ENCODE measurements at places on chromosomes 3 and 15.

- DNase-seq, result peak; percentile 88
These were observed at the start of gene ABTB1 for GRCh38 chr3:127672429-127673190. TSS of gene ABTB1 (plus strand) at chr3:127672952. CDS start at chr3:127673026, 74 bp downstream.

- no peak for DNase-seq
These were observed 406.9 kb downstream of the TIGIT start for GRCh38 chr3:114700637-114701234.

DNA sequence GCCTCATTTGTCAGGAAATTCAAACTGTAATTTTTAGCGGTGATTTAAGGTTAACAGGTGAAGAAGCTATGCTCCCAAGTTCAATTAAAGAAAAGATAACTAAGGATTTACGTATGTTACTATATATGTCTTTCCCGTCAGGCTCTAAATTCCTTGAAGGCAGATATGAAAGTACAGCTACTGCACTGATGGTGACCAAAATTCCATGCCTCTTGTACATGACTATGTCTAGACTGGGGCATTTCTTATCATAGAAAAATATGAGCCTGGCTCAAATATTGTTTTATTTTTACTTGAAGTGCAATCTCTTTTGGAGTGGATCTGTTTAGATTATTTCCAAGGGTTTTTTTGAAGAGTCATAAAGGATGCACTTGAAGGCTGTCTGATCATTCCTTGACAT is 647.1 kb upstream of the KCNMB2 start:
- no peak for DNase-seq

GRCh38 chr3:165464736-165465135 is 268.6 kb upstream of the SLITRK3 start:
- DNase-seq, result no peak

DNA sequence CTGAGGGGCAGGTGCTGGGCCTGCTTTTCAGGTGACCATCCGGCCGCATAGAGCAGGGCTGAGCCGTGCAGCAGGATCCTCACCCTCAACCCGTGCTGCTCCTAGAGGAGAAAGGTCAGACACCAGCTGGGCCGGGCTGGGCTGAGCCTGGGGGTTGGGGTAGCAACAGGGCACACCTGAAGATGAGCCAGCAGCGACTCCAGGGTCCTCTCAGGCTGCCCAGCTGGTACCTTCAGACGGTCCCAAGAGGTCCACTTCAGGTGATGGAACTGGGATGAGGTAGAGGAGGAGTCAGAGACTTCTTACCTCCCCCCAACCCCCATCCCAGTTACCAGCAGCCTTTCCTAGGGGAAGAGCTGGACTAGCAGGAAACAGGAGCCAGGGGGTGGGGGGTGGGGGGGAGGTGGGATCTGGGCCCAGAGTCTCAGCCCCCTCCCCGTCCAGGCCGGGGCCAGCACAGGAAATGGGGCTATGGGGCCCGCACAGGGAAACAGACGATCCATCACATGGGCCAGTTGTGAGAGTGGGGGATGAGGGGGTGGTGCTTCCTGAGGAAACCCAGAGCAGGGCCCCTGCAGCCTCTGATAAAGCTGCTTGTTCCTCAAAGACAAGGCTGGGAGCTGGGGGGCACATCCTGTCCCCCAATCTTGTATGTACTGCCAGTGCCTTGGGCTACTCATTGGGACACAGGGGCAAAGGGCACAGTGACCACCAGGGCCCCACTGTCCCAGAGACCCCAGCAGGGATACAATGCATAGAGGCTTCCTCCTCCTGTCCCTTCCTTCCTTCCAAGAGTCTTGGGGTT is 3.0 kb downstream of the INKA1 start:
- DNase-seq, result peak; percentile 90

- DNase-seq, result no peak
These were observed 29.6 kb downstream of the SFMBT1 start for GRCh38 chr3:53016236-53016635.

DNA sequence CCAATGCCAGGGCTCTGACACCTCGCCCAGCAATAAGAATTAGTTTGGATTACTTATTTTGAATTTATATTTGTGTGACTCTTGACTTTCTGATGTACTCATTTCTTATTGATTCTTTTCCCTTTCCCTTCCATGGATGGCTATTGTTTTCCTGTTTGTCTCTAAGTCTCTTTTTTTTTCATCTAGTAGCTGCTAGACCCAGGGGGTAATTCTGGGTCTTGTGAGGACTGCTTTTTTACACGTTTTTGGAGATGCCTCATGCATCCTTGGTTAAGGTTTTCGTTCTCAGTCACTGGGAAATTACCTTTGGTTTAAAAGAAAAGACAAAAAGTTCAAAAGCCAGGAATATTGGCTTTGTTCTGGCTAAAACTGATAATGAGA is 70.2 kb upstream of the STRIT1 start:
- DNase-seq, result no peak

DNA sequence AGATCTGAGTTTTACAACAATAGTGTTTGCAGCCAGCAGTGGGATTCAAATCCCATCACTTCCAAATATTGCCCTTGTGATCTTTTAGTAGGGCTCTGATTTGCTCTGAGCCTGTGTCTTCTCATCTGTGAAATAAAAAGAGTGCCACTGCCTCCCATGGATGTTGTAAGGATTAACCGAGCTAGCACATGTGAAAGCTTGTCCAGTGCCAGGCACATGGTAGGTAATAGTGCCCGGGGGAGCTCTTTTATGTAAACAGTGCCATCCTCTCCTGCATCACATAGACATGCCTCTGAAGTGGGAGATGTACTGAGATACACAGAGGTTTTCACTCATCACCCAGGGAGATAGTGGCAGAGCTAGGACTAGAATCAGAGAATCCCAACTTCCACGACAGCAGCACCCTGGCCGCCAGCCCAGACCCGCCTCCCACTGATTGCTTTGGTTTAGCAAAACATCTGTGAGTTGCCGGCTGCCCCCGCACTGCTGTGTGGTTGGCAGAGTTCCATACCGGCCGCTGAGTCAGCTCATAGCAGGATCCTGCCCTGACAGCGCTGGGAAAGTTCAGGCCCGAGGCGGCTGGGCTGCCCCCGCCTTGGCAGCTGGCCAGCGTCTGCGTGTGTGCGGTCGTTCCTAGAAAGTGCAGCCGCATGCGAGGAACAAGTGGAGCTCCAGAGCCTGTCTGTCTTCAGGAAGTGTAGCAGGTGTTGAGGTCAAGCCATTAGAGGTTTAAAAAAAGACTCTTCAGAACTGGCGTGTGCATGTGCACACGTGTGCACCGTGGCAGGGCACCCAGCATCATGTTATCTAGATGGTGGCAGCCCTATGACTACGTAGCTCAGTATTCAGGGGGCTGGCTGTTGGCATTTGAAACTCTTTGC is 5.0 kb downstream of the ARID3B start:
- DNase-seq, result peak; percentile 97

DNA sequence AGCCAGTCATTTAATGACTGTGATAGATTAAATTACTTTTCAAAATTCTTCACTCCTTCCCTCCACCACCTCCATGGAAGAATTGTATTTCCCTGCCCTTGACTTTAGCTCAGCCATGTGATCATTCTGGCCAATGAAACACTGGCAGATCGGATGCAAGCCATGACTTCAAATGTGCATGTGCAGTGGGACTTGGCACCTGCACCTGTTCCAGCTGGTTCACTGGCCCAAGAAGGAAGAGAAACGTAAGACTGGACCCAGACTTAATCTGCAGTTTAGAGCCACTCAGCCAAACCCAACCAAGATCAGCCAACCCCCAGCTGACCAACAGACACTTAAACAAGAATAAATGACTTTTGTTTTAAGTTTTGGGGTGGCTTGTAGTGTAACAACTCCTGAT is 11.8 kb downstream of the DPH3 start:
- no peak for DNase-seq

DNA sequence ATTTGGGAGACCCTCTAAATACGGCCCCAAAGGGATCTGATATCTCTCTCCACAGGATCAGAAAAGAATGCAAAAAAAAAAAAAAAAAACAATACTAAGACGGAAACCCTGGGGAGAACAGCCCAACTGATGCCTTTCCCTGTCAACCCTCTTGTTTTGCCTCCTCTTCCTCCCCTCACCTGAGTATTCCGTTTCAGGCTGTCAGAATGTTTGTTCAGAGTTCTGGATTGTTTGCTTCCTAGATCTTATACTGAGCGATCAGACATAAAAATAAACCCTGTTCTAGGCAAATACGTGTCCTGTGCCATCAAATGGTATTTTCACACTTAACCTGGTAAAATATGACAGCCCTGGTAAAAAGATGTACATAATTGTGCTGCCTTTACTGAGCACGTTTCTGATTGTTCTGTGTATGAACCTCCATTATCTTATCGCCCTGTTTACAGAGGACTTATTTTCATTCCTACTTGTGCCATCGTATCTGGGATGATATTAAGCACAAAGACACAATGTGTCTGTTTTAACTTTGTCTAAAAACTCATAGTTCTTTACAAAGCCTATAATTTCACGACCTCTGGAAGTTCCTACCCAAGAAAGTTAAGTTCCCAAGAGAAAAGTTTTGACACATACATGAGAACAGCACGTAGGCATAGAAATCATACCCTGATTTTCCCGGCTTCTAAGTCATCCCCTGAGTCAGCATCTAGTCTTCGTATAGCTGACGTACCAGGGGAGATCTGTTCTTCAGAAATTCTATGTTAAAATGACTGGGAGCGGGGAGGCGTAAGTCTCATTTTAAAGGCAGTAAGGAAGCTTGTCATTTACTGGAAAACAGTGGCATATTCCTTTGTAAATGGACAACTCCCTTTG is 856 bp downstream of the ZBTB38 start:
- no peak for DNase-seq

DNA sequence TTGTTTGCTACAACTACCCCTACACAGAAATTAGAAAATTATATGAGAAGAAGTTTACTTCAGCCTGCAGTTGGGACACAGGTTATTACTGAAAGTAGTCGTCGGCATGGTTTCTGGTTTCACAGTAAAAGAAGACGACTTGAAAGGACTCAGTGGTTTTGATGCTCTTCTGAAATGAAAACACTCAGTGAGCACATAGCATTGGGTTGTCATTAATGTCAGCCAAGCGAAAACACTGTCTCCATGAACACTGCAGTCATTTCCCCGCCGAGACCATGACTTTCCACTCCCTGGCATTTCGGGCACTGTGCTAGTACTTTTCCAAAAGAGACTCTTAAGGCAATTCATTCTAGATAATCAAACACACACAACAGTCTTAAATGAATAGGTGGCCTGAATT is 69.2 kb upstream of the ICE2 start:
- no peak for DNase-seq

DNA sequence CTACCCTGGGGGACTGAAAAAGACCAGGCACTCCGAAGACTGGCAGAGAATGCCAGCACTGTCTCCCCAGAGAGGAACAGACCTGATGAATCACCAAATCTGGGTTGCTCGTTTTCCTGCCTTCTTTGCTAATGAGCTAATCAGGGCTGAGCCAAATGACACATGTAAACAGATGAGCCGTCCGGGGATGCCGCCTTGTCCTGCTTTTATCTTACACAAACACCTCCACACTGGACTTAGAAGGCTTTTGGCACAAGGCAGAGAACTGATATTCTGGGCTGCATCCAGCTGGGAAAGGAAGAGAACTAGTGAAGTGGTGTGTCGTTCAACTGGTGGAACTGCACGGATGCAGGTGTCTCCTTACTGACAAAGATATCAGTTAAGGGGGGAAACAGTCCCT is 88.1 kb downstream of the MECOM start:
- DNase-seq, result no peak

DNA sequence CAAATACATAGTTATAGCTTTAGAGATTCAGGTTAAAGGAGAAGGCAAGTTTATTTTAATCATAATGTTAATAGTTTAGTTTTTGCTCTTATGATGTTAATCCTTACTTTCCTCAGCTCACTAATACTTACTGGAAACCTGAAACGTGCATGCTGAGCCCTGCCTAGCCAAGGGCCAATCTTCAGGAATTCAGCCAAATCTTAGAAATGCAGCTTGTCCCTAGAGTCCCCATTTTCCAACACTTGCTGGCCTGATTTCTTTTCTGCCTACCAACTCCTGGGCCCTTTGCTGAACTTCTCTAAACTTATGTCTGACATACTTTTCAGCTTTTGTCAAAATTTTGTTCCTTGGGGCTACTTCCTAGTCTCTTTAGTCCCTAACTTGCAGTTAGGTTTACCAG is 22.8 kb downstream of the BCHE start:
- no peak for DNase-seq

GRCh38 chr15:35595656-35596055 is 49.7 kb upstream of the DPH6 start:
- DNase-seq, result no peak

DNA sequence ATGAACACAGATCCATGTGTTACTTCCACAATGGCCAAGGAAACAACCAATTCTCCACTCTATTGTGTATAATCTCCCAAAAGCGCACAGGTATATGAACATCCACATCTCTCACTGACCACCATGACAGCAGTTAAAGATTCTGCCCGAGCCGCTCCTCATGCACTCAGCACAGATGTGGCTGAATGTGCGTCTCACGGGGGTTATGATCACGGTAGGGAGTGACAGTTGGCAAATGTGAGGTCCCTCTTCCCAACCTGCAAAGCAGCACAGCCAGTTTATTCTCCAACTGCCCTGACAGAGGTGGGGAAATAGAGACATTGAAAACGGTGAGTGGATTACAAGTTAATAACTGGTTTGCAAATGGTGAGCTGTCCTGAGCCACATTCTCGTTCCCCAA is 17.6 kb downstream of the FOXP1 start:
- DNase-seq, result no peak

DNA sequence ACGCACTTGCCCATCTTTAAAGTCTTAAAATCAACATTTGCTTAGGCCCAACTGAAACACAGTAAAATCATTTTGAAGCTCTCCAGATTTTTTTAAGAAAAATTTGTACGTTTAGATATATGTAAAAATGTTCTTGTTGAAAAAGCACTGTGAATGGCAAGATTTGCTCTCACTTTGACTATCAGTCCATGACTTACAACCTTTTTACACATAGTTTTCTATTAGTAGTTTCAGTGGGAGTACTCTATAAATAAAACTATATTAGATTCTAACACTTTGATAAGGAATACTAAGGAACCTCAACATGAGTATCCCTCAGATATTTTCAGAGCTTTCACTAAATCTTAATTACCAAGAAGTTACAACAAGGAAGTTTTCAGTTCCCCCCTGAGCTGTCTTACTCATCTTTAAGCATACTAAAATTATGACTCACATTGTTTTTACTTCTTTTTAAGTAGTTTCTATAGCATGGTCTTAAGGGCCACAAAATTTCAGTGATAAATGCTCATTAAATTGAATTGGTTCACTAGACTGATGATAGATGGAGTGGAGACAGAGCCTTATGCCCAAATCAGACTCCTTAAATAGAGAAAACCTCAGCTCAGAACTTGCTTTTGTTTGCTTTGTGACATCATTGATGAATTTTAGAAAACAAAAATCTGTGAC is 31.6 kb upstream of the RAP2B start:
- DNase-seq, result no peak
